ENCODE measurements at places on chromosomes 5 and 9.

DNA sequence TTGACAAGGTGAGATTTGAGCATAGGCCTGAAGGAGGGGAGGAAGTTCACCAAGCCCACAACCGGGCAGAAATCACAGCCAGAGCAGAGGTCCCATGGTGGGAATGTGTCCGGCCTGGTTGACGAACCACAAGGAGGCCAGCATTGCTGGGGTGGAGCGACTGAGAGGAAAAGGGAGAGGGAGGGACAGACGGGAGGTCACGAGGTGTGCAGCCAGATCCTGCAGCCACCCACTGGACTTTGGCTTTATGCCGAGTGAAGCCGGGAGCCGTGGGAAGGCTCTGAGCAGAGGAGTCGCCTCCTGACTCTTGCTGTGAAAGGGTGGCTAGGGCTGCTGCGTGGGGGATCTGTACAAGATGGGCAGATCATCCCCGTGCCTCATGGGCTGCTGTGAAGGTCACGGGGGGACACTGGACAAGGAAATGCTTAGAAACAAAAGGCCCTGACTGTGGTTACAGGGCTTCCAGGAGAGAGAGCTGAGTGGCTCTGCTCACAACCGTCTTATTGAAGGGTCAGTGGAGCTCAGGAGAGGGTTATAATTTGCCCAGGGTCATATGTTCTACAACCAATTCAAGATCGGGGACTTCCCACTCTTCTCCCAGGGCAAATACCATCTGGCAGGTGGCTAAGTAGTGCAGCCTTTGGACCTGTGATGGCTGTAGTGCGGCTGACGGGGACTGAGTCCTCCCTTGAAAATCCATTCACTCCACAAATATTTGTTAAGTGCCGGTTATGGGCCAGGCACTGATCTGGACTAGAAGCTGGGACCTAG is 15.6 kb upstream of the CD74 start:
- DNase-seq: peak; percentile 41

DNA sequence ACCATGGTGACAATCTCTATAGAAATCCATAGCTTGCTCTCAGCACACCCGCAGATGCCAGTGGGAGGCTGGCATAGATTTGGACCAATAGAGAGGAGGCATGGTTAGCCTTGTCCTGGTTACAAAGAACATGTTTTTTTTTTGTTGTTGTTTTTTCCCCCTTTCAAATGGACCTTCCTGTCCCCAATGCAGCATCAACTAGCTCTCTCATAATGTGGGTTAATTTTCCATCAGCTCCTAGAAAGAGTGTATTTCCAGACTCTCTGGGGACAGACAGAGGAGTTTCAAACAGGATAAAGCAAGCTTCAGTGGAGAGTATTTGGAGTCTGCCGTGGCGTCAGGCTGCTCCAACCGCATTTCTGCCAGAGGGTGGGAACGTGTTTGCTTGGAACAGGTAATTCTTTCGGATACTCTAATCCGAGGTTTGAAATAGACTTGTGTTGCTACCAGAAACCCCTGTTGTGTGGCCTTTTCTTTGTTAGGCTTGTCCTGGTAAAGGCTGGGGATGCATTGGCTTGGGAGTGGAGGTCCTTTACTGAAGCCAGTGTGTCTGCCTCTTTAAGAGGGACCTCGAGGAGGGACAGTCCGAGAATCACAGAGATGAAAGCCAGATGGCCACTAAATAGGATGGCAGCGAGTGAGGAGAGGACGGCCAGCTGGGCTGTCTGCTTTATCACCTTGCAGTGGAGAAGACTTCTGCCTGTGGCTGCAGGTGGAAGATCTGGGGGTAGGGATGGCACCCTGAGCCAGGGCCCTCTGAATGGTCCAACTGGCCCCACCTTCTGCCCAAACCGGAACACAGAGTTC is 130.5 kb upstream of the CPEB4 start:
- no peak for DNase-seq

DNA sequence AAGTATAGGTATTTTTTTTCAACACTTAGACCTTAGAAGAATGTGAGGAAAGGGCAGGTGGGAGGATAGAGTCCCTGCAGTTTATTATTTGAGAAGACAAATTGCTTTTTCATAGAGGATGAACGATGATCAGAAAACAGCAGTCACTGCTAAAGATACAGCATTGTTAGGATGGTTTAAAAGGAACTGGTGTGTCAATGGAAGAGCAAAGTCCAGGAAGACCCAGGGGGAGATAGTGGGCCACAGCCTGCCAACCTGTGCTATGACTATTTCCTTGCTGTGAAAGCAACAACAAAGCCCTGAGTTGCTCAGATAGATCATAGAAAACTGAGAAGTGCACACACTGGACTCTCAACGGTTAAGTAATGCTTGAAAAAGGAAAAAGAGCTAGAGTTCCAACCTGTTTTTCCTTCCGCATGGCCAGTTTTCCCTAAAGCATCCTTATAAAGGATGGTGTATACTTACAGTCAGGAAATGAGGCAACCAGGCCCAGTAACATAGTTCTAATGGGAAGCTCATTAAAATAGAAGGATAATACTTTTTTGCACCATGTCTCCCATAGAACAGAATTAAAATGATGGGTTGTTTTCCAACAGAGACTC is 153.8 kb downstream of the CEMIP2 start:
- no peak for DNase-seq

GRCh38 chr5:6859023-6859422 is 145.8 kb downstream of the TENT4A start:
- DNase-seq: no peak

- DNase-seq: no peak
These were observed 32.4 kb upstream of the C5orf24 start for GRCh38 chr5:134813407-134813806.

- no peak for DNase-seq
These were observed 115.4 kb upstream of the GNA14 start for GRCh38 chr9:77763566-77763965.

DNA sequence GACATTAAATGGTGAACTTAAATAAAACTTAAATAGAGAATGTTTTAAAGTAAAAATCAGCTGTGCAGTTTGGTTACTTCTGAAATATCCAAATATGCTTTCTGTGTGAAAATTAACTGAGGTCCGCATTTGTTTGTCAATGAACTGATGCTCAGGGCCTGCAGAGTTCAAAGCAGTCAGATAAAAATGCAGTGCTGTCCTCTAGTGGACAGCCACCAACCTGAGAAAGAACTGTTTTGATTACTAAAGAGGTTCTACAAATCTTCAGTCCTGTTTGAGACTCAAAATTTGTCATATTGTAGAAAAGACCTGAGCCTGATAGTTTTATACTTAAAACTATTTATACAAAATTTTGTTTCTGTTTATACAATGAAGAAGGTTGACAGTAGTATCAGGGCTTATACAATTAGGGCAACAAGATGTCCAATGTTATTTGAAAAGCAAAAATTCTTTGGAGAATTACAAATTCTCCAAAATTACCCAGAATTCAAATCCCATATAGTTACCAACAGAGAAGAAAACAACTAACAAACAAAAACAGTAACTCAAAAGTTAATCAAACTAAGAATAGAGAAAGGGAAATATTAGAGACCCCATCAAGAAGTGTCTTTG is 232.3 kb upstream of the TBCA start:
- DNase-seq: peak; percentile 56

- DNase-seq: no peak
These were observed 4.6 kb downstream of the ARAP3 start for GRCh38 chr5:141677415-141677814.

- DNase-seq: no peak
These were observed 357.1 kb downstream of the TRIM32 start for GRCh38 chr9:117044241-117044640.

DNA sequence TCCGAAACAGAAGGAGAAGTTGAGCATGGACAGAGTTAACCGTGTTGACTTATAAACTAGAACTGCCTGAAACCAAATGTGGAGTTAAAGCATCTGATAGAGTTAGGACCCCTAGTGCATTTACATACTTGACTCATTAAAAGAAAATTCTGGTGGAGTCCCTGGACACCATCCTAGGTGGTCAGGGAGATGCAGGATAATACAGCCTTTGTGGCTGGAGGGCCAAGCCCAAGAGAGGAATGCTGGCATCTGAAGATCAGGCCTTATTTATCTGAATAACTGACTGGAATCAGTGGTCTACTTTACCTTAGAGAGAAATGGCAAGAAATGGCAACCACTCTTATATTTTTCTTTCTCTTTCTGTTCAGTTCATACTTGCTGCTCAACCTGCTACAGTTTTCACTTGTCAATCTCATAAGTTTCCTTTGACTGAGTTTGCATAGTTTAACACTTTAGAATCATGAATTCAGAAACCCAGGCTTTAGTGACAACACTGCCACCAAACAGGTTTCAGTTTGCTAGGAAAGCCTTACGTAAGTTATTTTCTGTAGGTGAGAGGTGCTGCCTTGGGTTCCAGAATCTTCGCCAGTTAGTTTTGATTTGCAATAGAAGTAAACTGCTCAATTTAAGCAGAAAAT is 10.2 kb downstream of the CMYA5 start:
- DNase-seq: no peak

GRCh38 chr9:132164604-132165362 is 2.9 kb downstream of the NTNG2 start:
- no peak for DNase-seq

DNA sequence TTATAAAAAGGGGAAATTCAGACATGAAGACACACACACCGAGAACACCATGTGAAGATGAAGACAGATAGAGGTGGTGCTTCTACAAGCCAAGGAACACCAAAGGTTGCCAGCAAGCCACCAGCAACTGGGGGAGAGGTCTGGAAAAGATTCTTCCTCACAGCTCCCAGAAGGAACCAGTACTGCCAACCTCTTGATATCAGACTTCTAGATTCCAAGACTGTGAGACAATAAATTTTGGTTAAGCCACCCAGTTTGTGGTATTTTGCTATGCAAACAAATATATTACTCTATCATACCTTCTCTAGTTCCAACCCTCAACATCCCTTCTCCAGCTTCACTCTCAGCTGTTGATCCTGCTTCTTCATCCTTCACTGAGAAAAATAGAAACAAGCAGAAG is 451.1 kb downstream of the EBF1 start:
- DNase-seq: no peak

DNA sequence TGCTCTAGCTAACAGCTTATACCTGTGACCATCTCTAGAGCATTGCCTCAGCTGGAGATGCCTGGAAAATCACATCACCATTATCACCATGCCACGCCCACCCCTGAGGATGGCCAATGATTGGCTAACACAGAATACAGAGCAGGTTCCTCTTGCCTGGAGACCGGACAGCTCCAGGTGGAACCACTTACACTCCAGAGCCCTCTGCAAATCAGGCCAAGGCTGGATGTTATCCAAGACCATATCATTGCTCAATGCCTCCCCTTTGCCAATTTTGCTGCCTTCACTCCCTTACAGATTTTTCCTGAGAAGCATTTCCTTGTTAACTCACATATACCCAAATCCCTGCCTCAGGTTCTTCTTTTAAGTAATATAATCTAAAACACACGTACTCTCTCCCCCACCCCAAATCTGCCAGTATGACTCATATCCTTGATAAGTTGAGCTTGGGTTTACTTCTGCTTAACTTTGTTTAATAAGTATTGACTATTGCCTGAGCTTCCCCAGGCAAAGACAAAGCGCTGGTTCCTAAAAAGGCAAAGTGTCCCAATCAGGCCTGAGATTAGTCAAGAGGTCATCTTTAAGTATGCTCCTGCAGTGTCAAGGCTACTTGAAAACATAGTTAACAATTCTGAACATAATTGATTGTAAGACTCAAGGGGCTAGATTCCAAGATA is 309.6 kb downstream of the EPB41L4A start:
- peak; percentile 57 for DNase-seq

DNA sequence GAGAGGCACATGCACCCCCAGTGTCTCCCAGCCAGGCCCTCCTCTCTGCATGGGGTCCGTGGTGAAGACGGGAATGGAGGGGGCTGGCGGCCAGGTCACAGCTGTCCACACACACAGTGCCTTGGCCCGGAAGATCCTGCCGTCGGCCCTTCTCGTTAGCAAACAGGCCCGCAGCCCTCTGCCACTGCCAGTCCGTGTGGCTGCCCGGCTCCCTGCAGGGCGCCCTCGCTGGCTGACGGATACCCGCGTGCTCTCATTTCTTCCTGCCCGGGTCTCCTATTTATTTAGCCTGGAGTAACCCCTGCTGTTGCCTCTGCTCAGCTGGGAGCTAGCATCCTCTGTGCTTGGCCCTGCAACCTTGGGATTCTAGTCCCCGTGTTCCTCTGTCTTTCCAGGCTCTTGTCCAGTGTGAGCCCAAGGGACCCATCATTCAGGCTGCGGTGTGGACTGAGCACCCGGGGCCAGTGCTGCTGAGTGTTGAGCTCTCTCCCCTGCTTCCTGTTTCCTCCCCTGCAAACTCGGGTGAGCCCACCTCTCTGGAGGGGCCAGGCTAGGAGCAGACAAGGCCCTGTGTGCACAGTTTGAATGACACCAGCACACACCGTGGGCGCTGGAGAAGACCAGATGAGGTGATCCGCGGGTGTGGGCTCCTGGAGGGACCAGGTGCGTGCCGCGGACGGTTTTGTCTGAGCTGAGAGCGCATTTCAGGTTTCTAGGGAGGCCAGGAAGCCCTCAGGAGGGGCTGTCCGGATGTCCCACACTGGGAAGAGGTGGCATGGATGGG is 14.6 kb upstream of the RNU6ATAC start:
- DNase-seq: peak; percentile 45

GRCh38 chr9:110788871-110789270 is 120.3 kb downstream of the MUSK start:
- no peak for DNase-seq

- DNase-seq: peak; percentile 14
These were observed 23.0 kb downstream of the FRRS1L start for GRCh38 chr9:109143881-109144562.

DNA sequence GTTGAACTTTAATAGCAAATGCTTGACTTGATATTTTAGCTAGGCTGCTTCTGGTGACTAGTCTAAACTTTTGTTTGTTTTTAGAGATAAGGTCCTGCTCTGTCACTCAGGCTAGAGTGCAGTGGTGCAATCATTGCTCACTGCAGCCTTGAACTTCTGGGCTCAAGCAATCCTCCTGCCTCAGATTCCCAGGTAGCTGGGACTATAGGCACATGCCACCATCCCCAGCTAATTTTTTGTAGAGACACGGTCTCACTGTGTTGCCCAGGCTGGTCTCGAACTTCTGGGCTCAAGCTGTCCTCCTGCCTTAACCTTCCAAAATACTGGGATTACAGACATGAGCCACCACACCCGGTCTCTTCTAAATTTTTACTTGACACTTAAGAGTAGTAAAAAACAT is 20.7 kb downstream of the CDC37L1 start:
- no peak for DNase-seq

DNA sequence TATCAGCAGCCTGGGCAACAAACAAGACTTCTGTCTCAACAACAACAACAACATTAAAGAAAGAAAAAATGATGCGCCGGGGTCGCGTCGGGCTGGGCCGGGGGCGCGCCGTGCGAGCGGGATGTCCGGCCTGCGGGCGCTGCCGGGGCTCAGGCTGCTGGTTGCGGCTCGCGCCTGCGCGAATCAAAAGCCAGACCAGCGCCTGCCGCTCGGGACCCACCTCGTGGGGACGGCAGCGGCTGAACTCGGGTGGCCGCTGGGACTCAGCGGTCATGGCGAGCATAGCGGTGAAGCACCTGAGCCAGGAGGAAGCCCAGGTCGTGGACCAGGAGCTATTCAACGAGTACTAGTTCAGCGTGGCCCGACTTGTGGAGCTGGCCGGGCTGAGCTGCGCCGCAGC is 11.9 kb upstream of the NHP2 start:
- DNase-seq: no peak

Data from astrocyte of the spinal cord (primary cell).